ENCODE measurements at places on chromosomes 4 and X.
A peak's percentile ranks its signal among the peaks of the same experiment; 100 is the strongest.

DNA sequence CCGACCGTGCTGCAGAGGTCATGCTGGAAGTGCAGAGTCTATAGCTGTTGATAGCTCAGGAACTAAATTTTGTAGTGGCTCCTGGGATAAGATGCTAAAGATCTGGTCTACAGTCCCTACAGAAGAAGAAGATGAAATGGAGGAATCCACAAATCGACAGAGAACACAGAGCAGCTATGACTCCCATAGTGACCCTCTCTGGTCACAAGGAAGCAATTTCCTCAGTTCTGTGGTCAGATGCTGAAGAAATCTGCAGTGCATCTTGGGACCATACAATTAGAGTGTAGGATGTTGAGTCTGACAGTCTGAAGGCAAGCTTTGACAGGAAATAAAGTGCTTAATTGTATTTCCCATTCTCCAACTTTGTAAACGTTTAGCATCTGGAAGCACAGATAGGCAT is 8.8 kb downstream of the MANBA start:
- no peak for DNase-seq

GRCh38 chrX:111850975-111851374 is 25.0 kb upstream of the TRPC5OS start:
- no peak for DNase-seq

DNA sequence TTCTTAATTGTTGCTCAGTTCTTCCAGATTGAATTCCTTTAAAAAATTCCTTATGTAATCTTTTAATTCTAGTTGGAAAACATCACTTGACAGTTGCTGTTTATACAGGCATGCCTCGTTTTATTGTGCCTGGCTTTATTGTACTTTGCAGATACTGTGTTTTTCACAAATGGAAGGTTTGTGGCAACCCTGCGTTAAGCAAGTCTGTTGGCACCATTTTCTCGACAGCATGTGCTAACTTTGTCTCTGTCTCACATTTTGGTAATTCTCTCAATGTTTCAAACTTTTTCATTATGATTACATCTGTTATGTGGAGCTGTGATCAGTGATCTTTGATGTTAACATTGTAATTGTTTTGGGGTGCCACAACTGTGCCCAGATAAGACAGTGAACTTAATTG is 33.4 kb downstream of the ZCCHC12 start:
- no peak for DNase-seq

- DNase-seq = peak; percentile 38
Measured at GRCh38 chr4:113553082-113553481, 208.5 kb downstream of the CAMK2D start.

GRCh38 chr4:151324752-151325110 is 674 bp downstream of the SH3D19 start:
- peak; percentile 78 for DNase-seq
